Activated CD8-positive, alpha-beta memory T cell treated with anti-CD3 and anti-CD28 coated beads for 48 hours (primary cell): ENCODE measurements at places on chromosomes 2 and 18.

DNA sequence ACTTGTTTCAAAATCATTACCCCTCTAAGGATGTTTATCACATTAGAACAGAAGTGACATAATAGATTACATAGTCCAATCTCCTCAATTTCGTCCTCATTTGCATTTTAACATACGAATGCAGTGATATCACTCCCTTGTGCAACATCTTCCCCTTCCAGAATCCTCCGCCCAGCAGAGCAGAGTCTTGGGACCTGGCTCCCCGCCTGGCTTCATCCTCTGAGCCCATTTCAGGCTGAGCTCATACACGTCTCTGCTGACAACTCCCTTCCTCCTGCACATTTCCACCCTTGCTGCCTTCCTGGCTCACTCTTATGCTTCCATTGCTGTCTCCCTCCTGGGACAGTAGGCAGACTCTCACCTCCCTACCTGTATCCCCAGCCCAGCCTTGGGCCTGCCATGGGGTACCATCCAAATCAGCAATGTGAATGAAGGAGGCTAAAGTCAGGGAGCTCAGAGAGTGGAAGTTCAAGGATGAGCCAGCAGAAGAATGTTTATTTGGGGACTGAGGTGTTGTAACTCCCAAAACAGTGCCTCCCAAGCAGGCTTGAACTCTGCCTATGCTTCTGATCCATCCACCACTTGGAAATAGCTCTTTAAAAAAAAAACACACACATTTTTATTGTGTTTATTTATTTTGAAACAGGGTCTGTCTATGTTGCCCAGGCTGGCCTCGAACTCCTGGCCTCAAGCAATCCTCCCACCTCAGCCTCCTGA is 165.2 kb downstream of the TMEM200C start:
- no peak for DNase-seq

GRCh38 chr18:63707816-63708215 is 5.1 kb downstream of the SERPINB11 start:
- DNase-seq, result no peak

- DNase-seq, result no peak
These were observed 1.5 kb downstream of the KLF7 start for GRCh38 chr2:207164006-207164831.

- DNase-seq, result no peak
These were observed 663 bp downstream of the C2orf49 start for GRCh38 chr2:105338020-105338385.

DNA sequence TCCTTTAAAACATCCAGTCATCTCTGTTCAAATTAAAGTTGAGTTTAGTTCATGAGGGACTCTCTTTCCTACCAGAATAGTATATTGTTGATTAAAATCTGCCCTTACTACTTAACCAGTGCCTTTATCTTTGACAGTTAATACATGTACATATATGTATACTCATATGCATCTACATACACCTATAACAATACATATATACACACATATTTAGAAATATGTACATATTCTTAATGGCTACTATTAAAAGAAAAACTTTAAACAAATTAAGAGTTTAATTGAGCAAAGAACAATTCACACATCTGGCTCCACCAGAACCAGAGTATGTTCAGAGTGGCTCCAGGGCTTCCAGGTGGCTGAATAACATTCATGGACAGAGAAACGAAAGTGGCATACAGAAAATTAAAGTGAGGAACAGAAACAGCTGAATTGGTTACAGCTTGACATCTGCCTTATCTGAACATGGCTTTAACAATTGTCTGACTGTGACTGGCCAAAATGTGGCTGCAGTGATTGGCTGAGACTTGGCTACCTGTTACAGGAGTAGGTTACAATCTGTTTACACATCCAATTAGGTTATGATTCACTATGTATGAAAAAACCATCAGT is 38.8 kb downstream of the ZNF519 start:
- no peak for DNase-seq

- DNase-seq, result peak; percentile 78
These were observed 17.1 kb downstream of the ARHGAP25 start for GRCh38 chr2:68751397-68752339.

DNA sequence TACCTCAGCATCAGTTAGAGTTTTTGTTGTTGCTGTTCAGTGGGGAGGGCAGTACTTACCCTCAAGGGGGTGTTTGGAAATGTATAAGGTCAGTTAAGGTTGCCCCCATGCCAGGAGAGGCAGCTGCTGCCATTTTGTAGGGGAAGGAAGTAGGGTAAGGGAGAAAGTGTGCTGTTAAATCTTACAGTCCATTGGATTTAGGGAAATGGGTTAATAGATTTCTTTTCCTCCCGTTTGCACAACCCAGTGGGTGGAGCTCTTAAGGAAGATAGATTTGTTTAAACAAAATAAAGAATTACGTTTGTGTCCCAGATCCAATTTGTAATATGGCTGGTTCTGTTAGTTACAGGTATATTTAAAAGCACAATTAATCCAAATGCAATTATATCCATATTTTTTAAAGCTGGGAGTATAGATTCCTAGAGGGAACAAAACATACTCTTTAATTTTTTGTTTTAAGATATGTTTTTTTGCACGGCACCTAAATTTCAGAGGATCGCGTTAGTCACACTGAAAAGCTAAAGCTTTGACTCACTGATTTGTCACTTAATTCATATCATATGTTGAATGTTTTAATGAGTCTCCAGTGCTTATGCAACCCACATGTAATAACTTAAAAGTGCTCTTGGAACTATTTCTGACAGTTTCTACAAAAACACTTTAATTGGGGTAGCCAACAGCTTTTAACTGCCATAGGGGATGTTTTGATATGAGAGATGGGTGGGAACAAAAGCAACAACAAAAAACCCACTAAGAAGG is 9.0 kb upstream of the CWC22 start:
- no peak for DNase-seq
